ENCODE measurements at places on chromosomes 12 and 14. TPM values are rescaled to one million over a fixed set of nuclear protein-coding genes. Genes with fewer than 3 reads are reported as not detected.

DNA sequence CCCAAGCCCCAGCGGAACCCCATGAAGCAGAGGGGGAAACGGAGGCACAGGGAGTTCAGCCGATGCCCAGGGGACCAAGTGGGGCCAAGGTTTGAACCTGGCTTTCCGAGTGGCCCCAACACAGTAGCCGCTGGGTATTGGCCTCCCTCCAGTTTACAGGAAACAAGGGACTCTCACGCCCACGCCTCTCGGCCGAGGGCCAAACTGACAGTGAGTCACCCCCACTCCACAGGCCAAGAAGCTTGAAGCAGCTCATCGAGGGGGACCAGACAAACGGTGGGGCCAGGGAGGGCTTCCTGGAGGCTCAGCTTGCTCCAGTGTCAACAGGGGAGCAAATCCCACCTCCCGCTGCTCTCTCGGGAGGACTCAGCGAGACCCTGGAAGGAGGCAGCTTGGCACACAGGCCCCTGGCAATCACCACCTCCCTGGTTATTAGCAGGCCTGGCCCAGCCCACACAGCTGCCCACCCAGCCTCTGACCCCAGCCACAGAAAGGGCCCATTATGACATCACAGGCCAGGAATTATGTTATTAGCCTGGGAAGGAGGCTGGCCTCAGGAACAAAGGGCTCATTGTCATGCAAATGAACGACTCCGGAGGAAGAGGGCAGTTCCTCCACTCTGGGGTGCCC is 54.6 kb downstream of the NCOR2 start:
- no peaks in the 10 kb centered on the region for H3K4me1 ChIP-seq
- H3K27me3 ChIP-seq = no peaks in the 10 kb centered on the region
- H3K4me3 ChIP-seq = no peak overlapping the region

DNA sequence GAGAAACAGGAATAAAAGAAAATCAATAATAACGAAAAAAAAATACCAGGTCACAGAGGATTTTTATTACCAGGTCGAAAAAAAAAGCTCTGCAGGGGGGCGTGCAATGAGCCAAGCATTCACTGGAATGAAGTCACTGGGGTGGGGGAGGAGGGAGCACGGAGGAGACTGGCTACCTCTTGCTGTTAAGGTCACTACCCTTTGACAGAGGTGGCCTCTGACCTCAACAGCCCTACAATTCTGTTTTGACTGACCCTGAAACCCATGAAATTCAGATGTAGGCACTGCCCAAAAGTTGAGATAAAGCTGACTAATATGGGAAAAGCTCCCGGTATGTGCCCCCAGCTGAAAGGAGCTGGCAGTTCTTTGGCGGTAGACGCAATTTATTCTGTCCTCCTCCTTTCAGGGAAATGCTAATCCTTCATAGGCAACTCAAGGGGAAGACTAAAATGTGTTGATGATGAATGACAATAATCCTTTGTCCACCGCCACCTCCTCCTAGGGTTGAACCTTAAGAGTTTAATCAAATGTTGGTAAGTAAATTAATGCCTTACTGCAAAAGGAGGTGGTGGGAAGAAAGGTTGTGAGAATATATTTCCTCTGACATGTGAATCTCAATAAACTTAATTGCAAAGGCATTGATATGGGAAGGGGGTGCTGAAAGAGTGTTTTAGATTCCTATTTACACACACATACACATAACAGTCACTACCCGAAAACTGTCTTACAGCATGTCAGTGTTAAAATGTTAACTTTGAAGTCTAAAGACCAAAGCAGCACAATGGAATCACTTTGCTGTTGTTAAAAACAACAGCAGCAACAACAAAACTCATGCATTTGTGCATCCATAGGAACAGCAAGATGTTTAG is 6.3 kb upstream of the RIC8B start:
- H3K4me1 ChIP-seq = peaks cover 11% of the 10 kb centered on the region

DNA sequence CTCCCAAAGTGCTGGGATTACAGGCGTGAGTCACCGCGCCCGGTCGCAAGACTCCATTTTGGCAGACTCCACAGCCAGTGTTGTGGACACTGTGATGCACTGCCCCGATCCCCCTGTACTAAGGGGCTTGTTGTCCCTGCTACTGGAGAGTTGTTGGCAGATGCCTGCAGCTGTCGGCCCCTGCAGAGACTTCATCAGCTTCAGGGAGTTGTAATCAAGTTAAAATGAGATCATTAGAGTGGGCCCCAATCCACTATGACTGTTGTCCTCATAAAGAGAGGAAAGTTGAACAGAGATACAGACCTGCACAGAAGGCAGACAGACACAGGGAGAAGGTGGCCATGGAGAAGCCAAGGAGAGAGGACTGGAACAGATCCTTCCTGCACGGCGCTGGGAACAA is 23.7 kb upstream of the TUBA1A start:
- DNase-seq = no peak
- H3K27ac ChIP-seq = no peak overlapping the region
- H3K4me3 ChIP-seq = no peak overlapping the region
- no peaks in the 10 kb centered on the region for H3K27me3 ChIP-seq

- no peak overlapping the region for H3K27ac ChIP-seq
- no peak for DNase-seq
- H3K27me3 ChIP-seq = no peaks in the 10 kb centered on the region
- no peak overlapping the region for H3K4me3 ChIP-seq
- no peaks in the 10 kb centered on the region for H3K4me1 ChIP-seq
- H3K36me3 ChIP-seq = no peaks in the 10 kb centered on the region
Observed at GRCh38 chr12:101759396-101760047, 20.3 kb upstream of the SYCP3 start.

DNA sequence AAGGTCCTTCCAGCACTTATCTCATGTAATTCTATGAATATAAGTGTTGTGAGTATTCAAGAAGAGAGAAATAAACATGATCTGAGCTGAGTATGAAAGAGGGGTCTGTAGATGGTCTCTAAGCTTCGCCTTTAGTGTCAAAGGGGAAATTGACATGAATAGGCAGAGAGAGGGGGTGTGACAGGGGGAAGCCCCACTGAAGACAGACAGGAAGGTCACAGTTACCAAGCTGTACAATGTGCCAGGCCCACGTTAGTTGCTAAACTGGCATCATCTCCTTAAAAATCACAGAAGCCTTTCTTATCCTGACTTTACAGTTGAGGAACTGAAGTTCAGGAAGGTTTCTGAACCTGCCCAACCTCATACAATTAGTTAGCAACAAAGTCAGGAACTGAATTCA is 7.6 kb downstream of the ARHGEF40 start:
- H3K4me3 ChIP-seq = no peak overlapping the region
- H3K4me1 ChIP-seq = no peaks in the 10 kb centered on the region
- H3K36me3 ChIP-seq = peaks cover 4% of the 10 kb centered on the region
- no peaks in the 10 kb centered on the region for H3K27me3 ChIP-seq
- no peak overlapping the region for H3K27ac ChIP-seq
- no peak for DNase-seq

DNA sequence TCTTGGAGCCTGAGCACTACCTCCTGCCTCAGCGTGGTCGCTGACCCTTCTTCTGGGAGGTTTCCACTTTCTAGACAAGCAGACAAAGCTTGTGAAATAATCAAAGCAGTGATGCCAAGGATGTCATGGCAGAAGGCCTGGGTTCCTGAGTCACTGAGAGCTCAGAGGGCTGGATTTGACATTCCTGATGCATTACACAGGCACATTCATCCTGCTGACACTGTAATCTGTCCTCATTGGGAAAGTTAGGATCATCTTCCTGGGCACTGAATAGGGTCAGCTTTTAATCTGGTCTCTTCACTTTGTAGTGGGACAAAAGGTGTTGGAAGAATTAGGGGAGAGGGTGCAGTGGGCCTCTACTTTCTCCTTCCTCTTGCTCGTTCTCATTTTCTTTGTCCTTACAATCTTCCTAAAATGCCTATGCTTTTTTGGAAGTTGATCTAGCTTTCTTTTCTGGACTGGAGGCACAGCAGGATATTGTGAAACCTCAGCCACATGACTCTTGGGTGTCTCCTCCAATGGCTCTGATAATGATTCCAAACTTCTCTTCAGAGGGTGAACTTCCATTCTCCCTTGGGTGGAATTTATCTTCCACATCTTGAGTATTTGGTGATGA is 29.6 kb downstream of the EEA1 start:
- H3K36me3 ChIP-seq = no peaks in the 10 kb centered on the region
- peak overlapping the region; percentile 48 for H3K4me3 ChIP-seq
- peak overlapping the region; percentile 83 for H3K27ac ChIP-seq
- no peaks in the 10 kb centered on the region for H3K27me3 ChIP-seq
- DNase-seq = peak; percentile 87
- H3K4me1 ChIP-seq = peaks cover 5% of the 10 kb centered on the region

- no peaks in the 10 kb centered on the region for H3K27me3 ChIP-seq
- no peaks in the 10 kb centered on the region for H3K4me1 ChIP-seq
- H3K27ac ChIP-seq = no peak overlapping the region
- no peak overlapping the region for H3K4me3 ChIP-seq
- no peak for DNase-seq
Observed at GRCh38 chr14:92519246-92520101, 5.9 kb downstream of the RIN3 start.

- no peaks in the 10 kb centered on the region for H3K36me3 ChIP-seq
- H3K27me3 ChIP-seq = no peaks in the 10 kb centered on the region
- H3K4me1 ChIP-seq = no peaks in the 10 kb centered on the region
- H3K27ac ChIP-seq = no peak overlapping the region
- no peak overlapping the region for H3K4me3 ChIP-seq
Observed at GRCh38 chr12:87157791-87158190, 871.4 kb downstream of the C12orf50 start.

DNA sequence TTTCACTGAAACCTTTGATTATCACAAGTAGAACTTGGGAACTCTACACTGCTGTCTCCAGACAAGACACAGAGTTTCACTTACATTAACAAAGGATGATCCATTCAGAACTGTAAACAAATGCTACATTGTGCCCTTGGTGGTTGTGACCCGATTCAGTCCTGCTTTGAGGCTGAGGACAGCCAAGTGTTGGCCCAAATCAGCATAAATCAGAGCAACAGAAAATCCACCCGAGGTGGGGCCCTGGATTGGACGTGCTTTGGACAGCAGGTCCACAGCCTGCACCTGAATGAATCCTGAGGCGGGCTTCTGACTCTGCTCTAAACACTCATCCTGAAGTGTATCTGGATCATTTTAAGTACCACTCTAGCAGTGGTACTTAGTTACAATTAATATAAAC is 68.8 kb downstream of the PPP2R5C start:
- no peaks in the 10 kb centered on the region for H3K27me3 ChIP-seq
- no peak overlapping the region for H3K4me3 ChIP-seq
- H3K27ac ChIP-seq = no peak overlapping the region
- no peaks in the 10 kb centered on the region for H3K36me3 ChIP-seq
- H3K4me1 ChIP-seq = peaks cover 6% of the 10 kb centered on the region

- H3K4me1 ChIP-seq = no peaks in the 10 kb centered on the region
- no peak overlapping the region for H3K27ac ChIP-seq
- DNase-seq = no peak
- H3K27me3 ChIP-seq = no peaks in the 10 kb centered on the region
- H3K36me3 ChIP-seq = no peaks in the 10 kb centered on the region
- no peak overlapping the region for H3K4me3 ChIP-seq
Observed at GRCh38 chr14:69312608-69313007, 52.6 kb downstream of the GALNT16 start.

- H3K36me3 ChIP-seq = no peaks in the 10 kb centered on the region
- no peak overlapping the region for H3K4me3 ChIP-seq
- peaks cover 1% of the 10 kb centered on the region for H3K27me3 ChIP-seq
- H3K4me1 ChIP-seq = no peaks in the 10 kb centered on the region
Observed at GRCh38 chr14:36325853-36326252, 5.4 kb upstream of the MBIP start.

DNA sequence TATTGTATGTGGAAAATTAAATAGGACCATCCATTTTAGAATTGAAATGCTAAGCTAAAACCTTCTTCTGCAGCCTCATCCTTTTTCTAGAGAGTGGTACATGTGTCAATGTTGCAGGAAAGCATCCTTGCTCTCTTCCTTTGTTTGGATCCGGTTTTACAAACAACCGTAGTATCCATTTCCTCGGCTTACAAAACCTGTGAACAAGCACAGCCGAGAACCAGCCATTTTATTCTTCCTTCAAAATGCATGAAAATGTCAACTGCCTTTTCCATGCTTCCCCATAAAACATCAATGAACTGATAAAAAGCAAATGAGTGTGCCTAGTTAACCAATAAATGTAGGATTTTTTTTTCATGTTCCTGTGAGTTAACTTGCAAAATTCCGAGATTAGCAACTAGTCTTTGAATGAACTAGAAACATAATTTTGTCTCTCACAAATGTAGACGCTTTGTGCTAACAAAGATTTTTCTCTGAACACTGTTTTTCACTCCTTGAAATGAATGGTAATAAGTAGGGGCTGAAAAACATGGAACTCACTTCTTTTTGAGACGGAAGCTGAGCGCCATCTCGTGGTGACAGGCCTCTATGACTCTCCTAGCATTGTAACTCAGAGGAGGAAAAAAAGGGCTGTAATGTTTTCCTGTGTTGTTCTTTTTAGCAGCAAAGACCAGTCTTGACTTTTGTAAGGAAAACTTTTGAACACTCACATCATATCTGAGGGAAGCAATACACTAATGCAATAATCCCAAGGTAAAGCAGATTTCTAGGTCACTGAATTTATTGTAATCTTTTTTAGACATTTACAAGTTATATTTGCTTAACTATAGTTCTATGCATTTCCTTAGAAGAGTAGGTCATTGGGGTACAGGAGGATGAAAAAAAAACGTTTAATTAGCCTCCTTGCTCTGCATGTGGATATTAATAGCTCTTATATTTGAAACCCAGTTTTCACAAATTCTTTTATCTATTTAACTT is 157.4 kb upstream of the FOXG1 start:
- H3K36me3 ChIP-seq = no peaks in the 10 kb centered on the region
- H3K4me3 ChIP-seq = no peak overlapping the region
- no peak overlapping the region for H3K27ac ChIP-seq
- H3K27me3 ChIP-seq = no peaks in the 10 kb centered on the region

- H3K4me3 ChIP-seq = no peak overlapping the region
- no peak for DNase-seq
- no peaks in the 10 kb centered on the region for H3K27me3 ChIP-seq
- H3K27ac ChIP-seq = no peak overlapping the region
- no peaks in the 10 kb centered on the region for H3K36me3 ChIP-seq
Observed at GRCh38 chr14:104158827-104159798, 20.7 kb downstream of the KIF26A start.

DNA sequence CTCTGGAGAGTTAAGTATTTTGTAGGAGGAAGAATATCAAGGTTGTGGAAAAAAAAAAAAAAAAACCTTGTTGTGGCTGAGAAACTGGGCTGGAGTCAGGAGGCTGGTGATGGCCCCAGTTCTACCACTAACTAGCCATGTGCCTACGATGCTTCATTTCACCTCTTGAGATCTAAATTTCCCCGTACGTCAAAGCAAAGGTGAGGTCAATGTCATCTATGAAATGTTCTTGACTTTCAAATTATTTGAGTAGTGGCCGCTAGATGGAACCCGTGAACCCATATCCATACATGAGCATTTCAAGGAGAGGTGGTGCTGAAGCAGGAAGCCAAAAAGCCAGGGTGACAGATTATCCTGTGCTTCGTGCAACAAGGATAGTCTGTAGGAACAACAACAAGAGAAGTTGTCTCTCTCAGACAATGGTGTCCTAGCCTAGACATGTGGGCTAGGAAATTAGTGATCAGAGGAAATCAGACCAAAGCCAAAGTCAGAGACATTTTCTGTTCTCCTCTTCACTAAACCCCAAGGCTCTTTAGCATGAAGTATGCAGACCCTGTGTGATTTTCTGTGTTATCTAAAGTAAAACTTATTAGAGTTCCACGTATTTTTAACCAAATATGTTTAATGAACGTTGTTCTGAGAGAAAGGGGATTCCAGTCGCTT is 95.5 kb upstream of the ETV6 start:
- H3K27me3 ChIP-seq = no peaks in the 10 kb centered on the region
- H3K4me3 ChIP-seq = no peak overlapping the region
- H3K36me3 ChIP-seq = no peaks in the 10 kb centered on the region

The MORN3 gene
- not detected for total RNA-seq

The GYS2 gene
- not detected for total RNA-seq

The P2RX2 gene
- not detected for total RNA-seq

The RIPK3 gene
- total RNA-seq = 15.8 TPM

The RFX4 gene
- not detected for total RNA-seq

The TM7SF3 gene
- total RNA-seq = 56.1 TPM

Data from aorta (tissue), 5 donors.